ENCODE measurements at places on chromosomes 13 and 19.

DNA sequence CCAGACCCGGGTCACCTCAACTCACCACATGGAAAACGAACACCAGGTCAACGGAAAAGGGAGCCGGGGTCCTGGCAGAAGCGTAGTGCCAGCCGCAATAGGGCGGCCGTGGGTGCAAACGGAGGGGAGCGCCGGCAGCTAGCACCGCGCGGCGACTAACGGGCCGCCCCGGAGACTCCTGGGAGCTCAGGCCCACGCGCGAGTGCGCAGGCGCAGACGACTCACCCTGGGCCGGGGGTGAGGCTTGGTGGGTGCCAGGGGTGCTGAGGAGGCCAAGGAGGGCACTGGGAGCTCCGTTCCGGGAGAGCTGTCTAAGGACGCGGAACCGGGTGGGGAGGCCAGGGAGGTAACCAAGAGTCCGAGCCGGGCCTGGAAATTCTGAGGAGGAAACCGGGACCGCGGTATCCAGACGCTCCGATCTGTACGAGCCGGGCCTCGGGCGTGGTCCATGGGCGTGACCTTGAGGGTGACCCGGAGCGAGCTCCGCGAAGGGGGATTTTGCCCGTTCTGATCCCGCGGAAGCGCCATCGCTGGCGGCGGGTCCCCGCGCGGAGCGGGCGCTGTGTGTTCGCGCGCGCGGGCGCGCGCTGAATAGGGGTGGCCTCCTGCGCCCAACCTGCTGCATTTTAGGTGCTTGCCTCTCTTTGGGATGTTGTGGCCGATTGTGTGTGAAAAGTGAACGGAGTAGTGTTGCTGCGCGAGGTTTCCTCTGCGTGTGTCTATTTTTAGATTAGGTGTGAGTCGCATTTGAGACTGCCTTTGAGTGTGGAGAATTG, at the start of gene ZNF382:
ZNF382 (plus strand) TSS at position 213 of the 776 bp plus-strand sequence. CDS start 4,602 bp downstream, outside the sequence.
- DNase-seq: peak; percentile 85

DNA sequence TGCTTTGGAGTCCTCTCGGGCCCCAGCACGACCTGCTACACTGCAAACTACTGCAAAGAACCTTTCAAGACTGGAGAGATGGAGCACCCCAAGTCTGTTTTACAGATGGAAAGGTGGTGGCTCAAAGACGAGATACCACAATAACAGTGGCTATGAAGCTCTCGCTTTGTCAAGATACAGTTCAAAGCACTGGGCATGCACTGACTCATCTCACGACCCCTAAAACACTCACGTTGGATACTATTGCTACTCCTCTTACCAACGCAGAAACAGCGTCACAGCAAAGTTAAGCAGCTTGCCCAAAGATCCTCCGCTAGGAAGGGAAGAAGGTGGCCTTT, 24.0 kb upstream of the LAIR1 start:
- DNase-seq: no peak

GRCh38 chr13:25860862-25861261, 191.0 kb downstream of the SHISA2 start:
- no peak for DNase-seq

- DNase-seq: no peak
Measured at GRCh38 chr13:28490061-28490460, 4.9 kb downstream of the FLT1 start.

DNA sequence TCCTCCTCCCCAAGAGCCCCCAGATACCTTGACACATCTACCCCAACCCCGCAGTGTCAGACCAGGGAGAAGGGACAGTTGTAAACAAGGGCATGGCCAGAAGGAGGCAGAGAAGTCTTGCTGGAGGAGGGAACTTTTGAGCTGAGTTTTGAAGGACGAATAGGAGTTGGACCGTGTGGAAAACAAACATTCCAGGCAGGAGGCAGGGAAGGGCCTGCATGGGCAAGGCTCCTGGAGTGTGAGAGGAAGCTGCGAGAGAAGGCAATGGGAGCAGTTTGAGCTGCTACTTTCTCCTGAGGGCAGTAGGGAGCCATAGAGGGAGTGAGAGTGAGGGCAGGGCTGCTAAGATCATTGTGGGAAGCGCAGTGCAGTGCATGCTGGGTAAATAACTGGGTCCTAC, 23.3 kb downstream of the IL12RB1 start:
- DNase-seq: no peak

DNA sequence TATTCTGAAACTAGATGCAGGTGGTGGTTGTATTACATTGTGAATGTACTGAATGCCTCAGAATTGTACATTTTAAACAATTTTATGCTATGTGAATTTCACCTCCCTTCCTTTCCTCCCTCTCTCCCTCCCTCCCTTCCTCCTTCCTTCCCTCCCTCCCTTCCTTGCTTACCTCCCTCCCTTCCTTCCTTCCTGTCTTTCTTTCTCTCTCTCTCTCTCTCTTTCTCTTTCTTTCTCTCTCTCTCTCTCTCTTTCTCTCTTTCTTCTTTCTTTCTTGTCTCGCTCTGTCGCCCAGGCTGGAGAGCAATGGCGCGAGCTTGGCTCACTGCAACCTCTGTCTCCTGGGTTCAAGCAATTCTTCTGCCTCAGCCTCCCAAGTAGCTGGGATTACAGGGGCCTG, 37.2 kb downstream of the IER2 start:
- DNase-seq: no peak

GRCh38 chr19:49799271-49799797, 13.8 kb downstream of the FUZ start:
- no peak for DNase-seq

DNA sequence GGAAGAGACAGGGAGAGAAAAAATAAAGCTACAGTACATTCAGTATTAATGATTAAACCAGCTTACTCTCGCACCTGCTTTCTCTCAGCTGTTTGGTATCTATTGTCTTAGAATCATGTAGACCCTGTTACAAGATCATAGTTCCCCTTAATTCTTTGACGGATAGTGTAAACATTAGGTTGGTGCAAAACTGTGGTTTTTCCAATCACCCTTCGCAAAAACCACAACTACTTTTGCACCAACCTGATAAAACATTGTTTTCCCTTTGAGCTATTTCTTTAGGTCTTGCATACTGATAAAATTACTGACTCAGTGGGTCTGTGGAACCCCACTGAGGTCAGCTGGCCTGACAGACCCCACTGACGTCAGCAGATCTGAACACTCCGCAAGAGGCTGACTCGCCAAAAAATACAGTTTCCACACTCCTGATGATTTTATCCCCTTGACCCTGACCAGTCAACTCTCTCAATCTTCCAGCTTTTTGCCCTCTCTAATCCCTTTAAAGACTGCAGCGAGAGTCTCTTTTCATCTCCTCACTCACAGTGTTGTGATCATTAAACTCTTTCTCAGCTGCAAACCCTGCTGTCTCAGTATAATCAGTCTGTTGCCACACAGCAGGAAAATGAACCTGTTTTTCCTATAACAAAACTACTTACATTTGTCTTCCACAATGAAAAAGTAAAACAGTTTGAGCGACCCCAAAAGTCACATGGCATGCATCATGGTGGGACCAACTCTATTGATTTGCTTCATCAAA, 123.9 kb downstream of the SLITRK6 start:
- no peak for DNase-seq

GRCh38 chr13:112569821-112570220, 18.1 kb downstream of the TUBGCP3 start:
- no peak for DNase-seq

DNA sequence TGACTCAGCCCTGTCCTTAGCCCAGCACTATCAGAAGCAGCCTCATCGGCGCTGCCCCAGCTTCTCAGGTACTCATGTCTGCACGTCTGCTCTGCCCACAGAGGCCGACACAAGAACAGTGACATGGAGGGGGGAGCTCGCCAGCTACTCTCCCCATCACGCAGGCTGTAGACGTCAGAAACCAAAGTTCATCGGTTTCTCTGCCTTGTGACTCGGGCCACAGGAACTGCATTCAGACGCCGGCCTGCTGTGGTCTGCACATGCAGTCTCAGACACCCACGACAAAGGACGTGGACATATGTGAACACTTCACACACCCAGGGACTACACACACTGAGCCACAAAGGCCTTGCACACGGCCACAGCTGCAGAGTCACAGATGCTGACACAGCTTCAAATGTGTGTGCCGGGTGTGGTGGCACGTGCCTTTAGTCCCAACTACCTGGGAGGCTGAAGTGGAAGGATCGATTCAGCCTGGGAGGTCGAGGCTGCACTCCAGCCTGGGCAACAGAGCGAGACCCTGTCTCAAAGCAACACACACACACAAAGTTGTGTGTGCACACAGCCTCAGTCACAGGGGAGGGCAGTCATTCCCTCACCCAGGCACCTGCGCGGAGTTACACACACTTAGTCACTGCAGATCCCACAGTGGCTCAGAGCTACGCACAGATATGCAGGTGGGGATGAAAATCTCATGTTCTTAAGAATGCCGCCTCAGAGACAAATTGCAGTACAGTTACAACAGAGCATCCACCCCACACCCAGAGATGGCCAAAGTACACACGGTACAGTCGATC, 4.9 kb upstream of the ZFP36 start:
- peak; percentile 79 for DNase-seq

DNA sequence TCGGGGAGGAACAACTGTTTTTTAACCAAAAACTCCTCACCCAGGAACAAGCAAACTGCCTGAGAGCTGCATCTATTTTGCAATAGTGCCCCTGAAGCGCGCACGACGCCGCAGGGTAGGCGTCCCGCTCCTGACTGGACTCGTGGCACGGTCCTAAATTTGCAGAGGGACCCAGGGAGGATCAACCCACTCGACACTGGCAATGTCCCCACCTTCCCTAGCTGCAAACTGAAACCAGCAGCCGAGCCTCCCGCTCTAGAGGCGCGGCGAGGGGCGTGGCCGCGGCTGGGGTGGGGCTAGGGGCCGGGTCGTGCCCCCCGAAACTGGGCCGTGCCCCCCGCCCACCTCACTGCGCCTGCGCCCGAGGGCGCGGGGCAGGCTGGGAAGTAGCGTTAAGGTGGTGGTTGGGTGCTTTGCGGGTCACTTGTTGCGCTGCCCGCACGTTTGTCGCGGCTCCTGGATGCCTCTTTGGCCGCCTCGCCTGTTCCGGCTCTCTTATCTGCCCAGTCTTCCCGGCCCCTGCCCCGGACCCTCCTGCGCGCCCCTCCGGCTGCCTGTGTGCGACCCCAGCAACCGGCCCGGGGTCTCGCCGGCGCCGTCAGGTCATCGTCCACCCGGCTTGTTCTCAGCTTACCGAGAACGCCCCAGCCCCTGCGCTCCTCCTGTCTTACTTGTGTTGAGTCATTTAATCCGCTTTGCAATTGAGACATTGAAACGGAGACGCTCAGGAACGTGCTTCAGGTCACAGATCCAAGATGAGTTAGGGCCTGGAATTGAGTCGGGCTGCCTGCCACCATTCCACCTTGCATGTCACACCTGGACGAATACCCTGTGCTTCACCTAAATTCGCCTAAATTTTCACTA, 37.9 kb upstream of the LSM14A start:
- peak; percentile 97 for DNase-seq

- DNase-seq: no peak
Measured at GRCh38 chr13:41939398-41939797, 21.5 kb downstream of the VWA8 start.

DNA sequence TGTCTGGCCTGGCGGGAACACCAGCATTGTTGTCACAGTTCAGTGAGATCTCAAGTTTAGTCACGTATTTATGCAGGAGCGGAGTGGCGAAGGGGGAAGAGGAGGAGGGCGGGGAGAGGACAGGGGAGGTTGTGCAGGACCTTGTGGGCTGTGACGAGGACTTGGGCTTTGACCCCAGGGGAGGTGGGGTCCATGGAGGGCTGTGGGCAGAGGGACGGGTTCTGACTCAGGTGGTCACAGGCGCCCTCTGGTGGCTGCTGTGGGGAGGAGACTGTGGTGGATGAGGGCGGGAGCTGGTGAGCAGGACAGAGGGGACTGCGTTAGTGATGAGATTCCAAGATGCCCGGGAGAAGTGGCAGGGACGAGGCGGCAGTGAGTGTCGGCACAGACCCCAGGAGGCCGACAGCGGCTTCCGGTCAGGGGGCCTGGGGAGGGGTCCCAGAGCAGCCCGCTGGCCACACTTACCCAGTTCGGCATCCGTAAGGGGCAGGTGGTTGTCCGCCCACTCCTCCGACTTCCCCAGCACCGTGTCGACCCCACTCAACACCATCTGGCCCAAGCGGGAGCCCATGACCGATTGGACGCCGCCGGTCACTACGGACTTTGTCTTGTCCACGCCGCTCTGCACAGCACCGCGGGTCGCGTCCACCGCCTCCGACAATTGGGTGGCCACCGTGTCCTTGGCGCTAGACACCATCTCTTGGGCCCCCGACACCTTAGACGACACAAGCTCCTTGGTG, 15.7 kb downstream of the PLIN3 start:
- DNase-seq: peak; percentile 83

DNA sequence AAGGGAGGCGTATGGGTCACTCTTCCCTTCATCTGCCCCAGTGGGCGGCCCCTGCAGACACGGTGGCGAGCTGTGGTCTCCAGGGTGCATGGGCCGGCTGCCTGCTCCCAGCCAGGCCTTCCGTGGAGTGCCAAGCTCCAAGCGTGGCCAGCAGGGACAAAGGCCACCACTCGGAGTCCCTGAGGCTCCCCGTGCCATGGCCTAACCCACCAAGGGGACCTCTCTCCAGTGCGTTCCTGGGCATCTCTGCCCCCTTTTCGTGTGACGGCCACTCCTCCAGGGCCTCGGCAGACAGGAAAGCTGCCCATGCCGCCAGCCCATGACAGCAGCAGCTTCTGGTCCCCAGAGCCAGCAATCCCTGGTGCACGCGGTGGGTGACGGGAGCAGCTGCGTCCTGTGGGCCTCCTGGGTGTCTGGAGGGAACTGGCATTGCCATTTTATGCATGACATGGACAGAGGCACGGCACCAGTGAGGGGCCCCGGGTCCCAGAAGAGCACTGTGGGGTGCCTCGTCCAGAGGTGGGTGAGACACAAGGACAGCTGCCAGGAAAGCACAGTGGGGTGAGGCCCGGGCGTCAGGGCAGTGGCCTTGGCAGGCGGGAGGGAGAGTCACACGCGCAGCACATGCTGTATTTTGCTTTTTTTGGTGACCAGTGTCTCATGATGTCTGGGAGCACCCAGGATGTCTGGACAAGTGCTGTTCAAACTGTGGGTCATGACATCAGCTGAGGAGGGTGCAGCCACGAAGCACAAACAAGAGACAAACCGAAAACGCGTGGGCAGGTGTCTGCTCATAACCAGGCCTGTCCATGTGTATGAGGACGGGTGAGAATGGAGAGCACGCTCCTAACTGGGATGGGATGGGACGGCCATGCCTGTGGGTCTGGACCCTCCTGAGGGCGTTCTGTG, 32.3 kb downstream of the CEBPG start:
- DNase-seq: peak; percentile 62

DNA sequence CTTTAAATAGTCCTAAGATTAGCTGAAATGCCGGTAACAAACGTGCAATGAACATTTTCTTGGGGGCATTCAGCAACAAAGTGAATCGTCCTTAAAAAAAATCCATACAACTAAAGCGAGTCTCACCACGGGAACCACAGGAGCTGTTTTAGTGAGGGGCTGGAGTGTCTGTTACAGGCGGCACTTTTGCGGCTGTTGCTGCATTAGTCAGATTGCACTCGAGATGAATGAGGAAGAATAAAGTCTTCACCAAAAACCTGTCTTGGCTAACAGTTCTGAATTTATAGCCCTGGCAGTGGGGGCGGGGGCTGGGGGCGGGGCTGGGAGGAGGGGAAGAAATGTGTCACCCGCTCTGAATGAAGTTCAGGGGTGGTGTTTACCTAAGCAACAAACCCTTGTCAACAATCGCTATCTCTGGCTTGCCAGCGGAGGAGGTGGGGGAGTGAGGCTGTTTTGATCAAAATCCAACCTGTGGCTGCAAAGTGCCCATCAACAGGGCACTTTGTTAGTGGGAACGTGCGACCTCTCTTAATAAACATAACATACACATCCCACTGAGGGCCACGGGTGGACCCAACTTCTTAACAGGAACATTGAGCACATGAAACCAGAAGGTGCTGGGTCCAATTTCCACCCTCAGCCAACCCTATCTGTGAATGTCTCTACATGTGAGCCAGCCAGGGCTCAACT, 44.5 kb downstream of the RFX2 start:
- DNase-seq: peak; percentile 73

GRCh38 chr19:43651758-43652545, 12.3 kb upstream of the CADM4 start:
- DNase-seq: no peak
